Calu3 (cell line): ENCODE measurements at places on chromosomes 5 and 9. TPM values are rescaled to one million over a fixed set of nuclear protein-coding genes. Genes with fewer than 3 reads are reported as not detected.

Gene CMBL
- total RNA-seq, result 12.9 and 17.0 TPM in 2 replicates

Gene TOR4A
- total RNA-seq, result 51.8 and 60.2 TPM in 2 replicates

Gene LAMC3
- not detected in 2 replicates for total RNA-seq

Gene PCDHB10
- 1.0 and 1.2 TPM in 2 replicates for total RNA-seq

Gene SLC6A19
- not detected in 2 replicates for total RNA-seq

Gene SLC46A2
- total RNA-seq, result not detected in 2 replicates

Gene GADD45G
- 0.95 and 1.7 TPM in 2 replicates for total RNA-seq

- no peaks in the 10 kb centered on the region for H3K27me3 ChIP-seq
- no peak for DNase-seq
- H3K36me3 ChIP-seq, result no peaks in the 10 kb centered on the region
- peaks cover 15% of the 10 kb centered on the region for H3K4me1 ChIP-seq
These were observed 958 bp downstream of the CD180 start for GRCh38 chr5:67195406-67196275.

DNA sequence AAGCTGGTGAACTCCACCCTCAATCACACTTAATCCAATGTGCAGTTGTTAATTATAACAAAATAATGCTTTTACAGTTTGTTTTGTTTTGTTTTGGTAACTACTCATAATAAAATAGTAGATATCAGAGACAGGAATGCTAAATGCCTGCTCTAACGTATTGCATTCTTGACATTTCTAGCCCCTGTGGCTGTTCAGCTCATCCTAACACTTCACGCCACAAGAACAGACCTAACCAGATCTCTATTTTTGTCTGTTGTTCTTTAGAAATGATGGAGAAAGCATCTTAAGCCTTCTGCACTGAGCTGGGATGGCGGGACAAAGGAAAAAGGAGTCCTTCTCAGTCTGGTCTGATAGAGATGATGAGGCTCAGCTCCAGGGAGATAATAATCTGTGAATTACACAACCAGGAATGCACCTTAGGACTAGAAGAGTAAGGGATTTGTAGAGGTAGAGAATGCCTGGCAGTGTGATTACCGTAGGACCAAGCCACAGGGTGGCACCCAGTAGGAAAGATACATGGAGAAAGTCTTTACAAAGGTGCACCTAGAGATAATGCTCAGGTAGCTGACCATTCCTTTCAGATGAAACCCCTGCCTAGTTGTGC lies 628.8 kb downstream of the PDE4D start:
- H3K27me3 ChIP-seq, result no peaks in the 10 kb centered on the region
- no peak overlapping the region for H3K27ac ChIP-seq
- H3K36me3 ChIP-seq, result no peaks in the 10 kb centered on the region
- DNase-seq, result no peak

DNA sequence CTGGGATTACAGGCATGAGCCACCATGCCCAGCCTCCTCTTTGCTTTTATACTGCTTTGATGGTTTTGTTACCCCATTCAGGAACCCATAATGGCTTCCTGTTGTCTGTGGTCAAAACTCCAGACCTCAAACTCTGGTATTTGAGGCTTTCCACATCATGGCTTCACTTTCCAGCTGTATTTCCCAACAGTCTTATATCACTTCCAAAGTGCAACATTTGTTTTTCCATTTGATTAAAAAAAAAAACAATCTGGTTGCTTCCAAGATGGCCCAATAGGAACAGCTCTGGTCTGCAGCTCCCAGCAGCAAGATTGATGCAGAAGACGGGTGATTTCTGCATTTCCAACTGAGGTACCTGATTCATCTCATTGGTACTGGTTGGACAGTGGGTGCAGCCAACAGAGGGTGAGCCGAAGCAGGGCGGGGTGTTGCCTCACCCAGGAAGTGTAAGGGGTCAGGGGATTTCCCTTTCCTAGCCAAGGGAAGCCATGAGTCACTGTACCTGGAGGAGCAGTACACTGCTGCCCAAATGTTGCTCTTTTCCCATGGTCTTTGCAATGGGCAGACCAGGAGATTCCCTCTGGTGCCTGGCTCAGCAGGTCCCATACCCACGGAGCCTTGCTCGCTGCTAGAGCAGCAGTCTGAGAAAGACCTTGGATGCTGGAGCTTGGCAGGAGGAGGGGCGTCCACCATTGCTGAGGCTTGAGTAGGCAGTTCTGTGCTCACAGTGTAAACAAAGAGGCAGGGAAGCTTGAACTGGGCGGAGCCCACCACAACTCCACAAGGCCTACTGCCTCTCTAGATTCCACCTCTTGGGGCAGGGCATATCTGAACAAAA lies 458.4 kb downstream of the KDM4C start:
- H3K27me3 ChIP-seq, result no peaks in the 10 kb centered on the region
- no peaks in the 10 kb centered on the region for H3K36me3 ChIP-seq
- H3K4me3 ChIP-seq, result no peak overlapping the region
- peak overlapping the region; percentile 33 for H3K27ac ChIP-seq
- peak; percentile 53 for DNase-seq

GRCh38 chr9:96505316-96505991 lies 55.5 kb downstream of the HABP4 start:
- H3K4me1 ChIP-seq, result no peaks in the 10 kb centered on the region
- no peak overlapping the region for H3K4me3 ChIP-seq
- no peaks in the 10 kb centered on the region for H3K36me3 ChIP-seq
- H3K27me3 ChIP-seq, result no peaks in the 10 kb centered on the region

GRCh38 chr9:70477907-70478480 lies 63.5 kb upstream of the KLF9 start:
- no peak for DNase-seq
- H3K27me3 ChIP-seq, result no peaks in the 10 kb centered on the region
- no peak overlapping the region for H3K27ac ChIP-seq
- H3K36me3 ChIP-seq, result no peaks in the 10 kb centered on the region
- H3K4me1 ChIP-seq, result peaks cover 19% of the 10 kb centered on the region

DNA sequence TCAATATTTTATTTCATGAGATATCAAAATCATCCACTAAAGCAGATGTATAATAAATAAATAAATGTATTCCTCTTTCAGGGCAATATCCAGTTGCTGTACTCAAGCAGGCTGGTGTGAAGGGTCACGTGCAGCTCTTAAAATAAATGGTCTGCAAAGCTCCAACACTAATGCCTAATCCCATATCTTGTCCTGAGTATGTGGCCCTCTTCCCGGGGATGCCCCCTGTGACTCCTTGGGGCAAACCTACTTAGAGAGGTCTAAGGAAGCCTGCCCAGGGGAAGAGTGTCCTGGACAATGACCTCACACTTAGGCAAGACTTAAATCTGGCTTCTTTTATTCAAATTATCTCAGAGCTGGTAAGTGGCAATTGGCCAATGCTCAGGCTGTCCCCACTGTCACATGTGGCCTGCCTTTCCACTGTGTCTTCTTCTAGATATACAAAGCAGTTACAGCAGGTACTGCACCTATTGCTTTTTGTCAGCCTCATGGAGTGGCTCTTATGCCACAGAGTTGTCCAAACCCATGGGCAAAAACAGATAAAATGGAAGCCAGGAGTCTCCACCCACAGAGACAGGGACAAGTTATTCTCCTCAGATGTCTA lies 55.3 kb downstream of the SEMA5A start:
- no peaks in the 10 kb centered on the region for H3K4me1 ChIP-seq
- no peak overlapping the region for H3K27ac ChIP-seq
- H3K27me3 ChIP-seq, result no peaks in the 10 kb centered on the region
- no peak overlapping the region for H3K4me3 ChIP-seq

GRCh38 chr5:112238473-112238872 lies 180.6 kb downstream of the EPB41L4A start:
- H3K36me3 ChIP-seq, result peaks cover 5% of the 10 kb centered on the region
- H3K4me1 ChIP-seq, result peaks cover 59% of the 10 kb centered on the region
- peak overlapping the region; percentile 71 for H3K27ac ChIP-seq
- no peak for DNase-seq
- H3K27me3 ChIP-seq, result no peaks in the 10 kb centered on the region

DNA sequence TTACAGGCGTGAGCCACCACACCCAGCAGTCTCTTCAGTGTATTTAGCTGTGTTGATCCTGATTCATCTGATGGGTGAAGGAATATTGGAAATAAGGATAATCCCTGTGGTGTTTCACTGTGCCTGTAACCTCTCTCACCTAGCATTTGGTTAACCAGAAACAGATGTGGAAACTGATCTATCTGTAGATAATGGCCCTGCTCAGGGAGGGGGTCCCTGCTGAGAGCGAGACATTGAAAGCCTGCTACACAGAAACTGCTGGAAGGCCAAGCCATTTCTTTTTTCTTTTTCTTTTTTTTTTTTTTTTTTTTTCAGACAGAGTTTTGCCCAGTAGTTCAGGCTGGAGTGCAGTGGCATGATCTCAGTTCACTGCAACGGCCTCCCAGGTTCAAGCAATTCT lies 28.4 kb downstream of the QRFP start:
- no peak overlapping the region for H3K27ac ChIP-seq
- peaks cover 8% of the 10 kb centered on the region for H3K4me1 ChIP-seq
- H3K36me3 ChIP-seq, result peaks cover 15% of the 10 kb centered on the region
- no peak for DNase-seq
- H3K27me3 ChIP-seq, result no peaks in the 10 kb centered on the region

- no peaks in the 10 kb centered on the region for H3K27me3 ChIP-seq
- H3K4me3 ChIP-seq, result no peak overlapping the region
- peaks cover 45% of the 10 kb centered on the region for H3K4me1 ChIP-seq
- H3K36me3 ChIP-seq, result no peaks in the 10 kb centered on the region
- DNase-seq, result no peak
- peak overlapping the region; percentile 63 for H3K27ac ChIP-seq
These were observed 649.3 kb upstream of the WWC1 start for GRCh38 chr5:167642181-167642580.

DNA sequence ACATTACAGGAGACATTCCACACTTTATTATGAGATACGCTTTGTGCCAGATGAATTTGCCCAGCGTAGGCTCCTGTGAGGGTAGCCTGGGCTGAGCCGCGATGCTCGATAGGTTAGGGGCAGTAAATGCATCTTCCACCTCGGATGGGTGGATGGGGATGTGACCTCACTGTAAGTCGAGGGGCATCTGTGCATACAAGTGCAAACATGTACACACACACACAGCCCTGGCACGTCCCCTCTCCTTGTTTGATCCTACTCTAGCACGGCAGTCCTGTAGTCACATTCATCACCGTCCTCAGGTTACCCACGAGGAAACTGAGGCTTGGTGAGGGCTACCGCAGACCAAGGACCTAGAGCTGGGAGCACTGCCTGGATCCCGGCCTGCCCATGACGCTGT lies 166.8 kb downstream of the COL23A1 start:
- H3K4me3 ChIP-seq, result no peak overlapping the region
- H3K4me1 ChIP-seq, result no peaks in the 10 kb centered on the region
- peaks cover 15% of the 10 kb centered on the region for H3K27me3 ChIP-seq
- H3K27ac ChIP-seq, result no peak overlapping the region
- H3K36me3 ChIP-seq, result no peaks in the 10 kb centered on the region

DNA sequence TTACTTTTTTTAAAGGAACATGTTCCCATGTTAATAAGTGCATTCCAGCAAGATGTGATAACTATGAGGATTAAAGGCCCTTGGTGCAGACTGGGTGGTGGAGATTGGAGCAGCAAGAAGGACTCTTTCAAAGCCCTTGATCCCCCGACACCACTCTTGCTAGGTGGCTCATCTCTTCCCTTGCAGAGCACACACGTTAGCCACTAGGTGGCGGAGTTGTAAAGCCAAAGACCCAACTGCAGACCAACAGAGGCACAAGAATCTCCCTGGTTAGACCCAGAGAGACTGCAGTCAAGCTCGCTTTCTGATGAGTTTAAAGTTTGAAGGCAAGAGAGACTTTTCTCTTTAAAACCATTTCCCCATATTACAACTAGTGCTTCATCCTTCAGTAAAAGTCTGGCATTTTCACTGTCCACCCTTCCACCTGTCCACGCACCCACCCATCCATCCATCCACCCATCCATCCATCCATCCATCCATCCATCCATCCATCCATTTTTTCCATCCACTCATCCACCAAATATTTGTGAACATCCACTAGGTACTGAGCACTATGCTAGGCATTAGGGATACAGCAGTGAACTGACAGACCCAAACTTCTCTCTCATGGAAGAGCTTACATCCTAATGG lies 226.9 kb downstream of the MSX2 start:
- H3K27me3 ChIP-seq, result peaks cover 25% of the 10 kb centered on the region
- DNase-seq, result peak; percentile 75
- H3K4me3 ChIP-seq, result no peak overlapping the region
- H3K27ac ChIP-seq, result no peak overlapping the region

GRCh38 chr5:39219437-39219836 lies at the start of gene FYB1:
TSS of gene FYB1 (minus strand) at chr5:39219563. CDS start at chr5:39202960, 16,603 bp downstream.
- peaks cover 48% of the 10 kb centered on the region for H3K4me1 ChIP-seq
- peaks cover 20% of the 10 kb centered on the region for H3K36me3 ChIP-seq
- H3K27me3 ChIP-seq, result no peaks in the 10 kb centered on the region

DNA sequence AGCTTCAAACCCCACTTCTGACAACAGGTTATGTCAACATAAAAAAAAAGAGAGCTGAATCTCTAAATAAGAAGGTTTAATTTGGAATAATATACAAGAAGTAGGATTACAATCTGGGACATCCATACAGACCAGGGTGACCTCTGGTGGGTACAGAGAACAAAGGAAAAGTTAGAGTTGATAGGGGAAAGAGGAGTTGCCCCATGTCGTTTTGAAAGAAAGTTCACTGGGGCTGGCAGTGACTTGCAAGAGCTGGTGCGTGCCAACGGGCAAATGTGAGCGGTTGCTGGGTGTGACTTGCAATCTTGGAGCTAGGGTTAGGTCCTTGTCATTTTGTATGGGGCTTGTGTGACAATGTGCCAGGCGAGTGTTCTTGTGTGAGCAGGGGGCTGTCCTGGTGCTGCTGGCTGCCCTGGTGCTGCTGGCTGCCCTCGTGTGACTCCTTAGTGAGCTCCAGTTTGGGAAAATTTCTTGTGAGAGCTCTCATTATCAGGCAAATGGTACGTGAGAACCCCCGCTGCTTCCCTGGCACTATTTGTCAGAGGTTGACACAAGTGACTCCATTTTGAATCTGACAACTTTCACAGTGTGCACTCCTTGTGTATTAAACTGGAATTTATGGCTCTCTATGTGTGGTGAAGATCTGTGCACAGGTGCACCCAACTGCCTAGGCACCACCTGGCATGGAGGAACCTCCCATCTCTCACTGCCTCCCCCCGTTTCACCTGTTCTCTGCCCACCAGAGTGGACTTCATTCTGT lies 69.8 kb downstream of the UBE2QL1 start:
- no peak for DNase-seq
- no peak overlapping the region for H3K4me3 ChIP-seq
- peaks cover 11% of the 10 kb centered on the region for H3K4me1 ChIP-seq
- peaks cover 18% of the 10 kb centered on the region for H3K27me3 ChIP-seq

- H3K36me3 ChIP-seq, result no peaks in the 10 kb centered on the region
- no peaks in the 10 kb centered on the region for H3K27me3 ChIP-seq
- DNase-seq, result no peak
- no peaks in the 10 kb centered on the region for H3K4me1 ChIP-seq
- H3K27ac ChIP-seq, result no peak overlapping the region
- H3K4me3 ChIP-seq, result no peak overlapping the region
These were observed 884.0 kb upstream of the ACO1 start for GRCh38 chr9:31500422-31500821.

GRCh38 chr5:28265877-28266276 lies 1227.5 kb upstream of the CDH9 start:
- no peaks in the 10 kb centered on the region for H3K4me1 ChIP-seq
- DNase-seq, result no peak
- no peak overlapping the region for H3K27ac ChIP-seq

- no peaks in the 10 kb centered on the region for H3K36me3 ChIP-seq
- no peaks in the 10 kb centered on the region for H3K27me3 ChIP-seq
- H3K27ac ChIP-seq, result no peak overlapping the region
- no peak for DNase-seq
- H3K4me3 ChIP-seq, result no peak overlapping the region
These were observed 99.1 kb upstream of the ABCA1 start for GRCh38 chr9:105027084-105027483.

GRCh38 chr5:15234366-15234765 lies 265.6 kb upstream of the FBXL7 start:
- no peak overlapping the region for H3K4me3 ChIP-seq
- no peaks in the 10 kb centered on the region for H3K27me3 ChIP-seq
- H3K36me3 ChIP-seq, result no peaks in the 10 kb centered on the region
- H3K4me1 ChIP-seq, result no peaks in the 10 kb centered on the region

- no peaks in the 10 kb centered on the region for H3K27me3 ChIP-seq
- no peak overlapping the region for H3K4me3 ChIP-seq
- peaks cover 9% of the 10 kb centered on the region for H3K4me1 ChIP-seq
- H3K36me3 ChIP-seq, result no peaks in the 10 kb centered on the region
- no peak overlapping the region for H3K27ac ChIP-seq
These were observed 20.4 kb downstream of the PRRX2 start for GRCh38 chr9:129685933-129686259.
